ENCODE measurements at places on chromosomes 7 and 10.
A peak's percentile ranks its signal among the peaks of the same experiment; 100 is the strongest.

GRCh38 chr7:77217474-77218185 lies 18.0 kb upstream of the FGL2 start:
- no peak for DNase-seq

GRCh38 chr10:44376472-44377099 lies 8.3 kb downstream of the CXCL12 start:
- DNase-seq = no peak

DNA sequence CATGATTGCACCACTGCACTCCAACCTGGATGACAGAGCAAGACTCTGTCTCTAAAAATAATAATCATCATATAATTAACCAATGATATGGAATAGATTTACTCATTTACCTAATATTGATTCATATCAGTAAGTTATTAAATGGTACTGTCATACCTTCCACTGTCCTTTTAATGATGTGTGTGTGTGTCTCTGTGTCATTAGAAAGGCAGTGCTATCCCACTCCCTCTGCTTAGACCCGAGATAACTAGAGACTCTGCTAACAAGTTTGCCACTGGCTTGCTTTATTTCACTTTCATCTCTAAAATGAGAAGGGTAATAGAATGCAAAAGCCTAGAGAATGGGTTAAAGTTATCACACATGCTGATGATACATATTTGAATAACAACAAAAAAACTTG lies 21.1 kb downstream of the MCM10 start:
- DNase-seq = no peak

GRCh38 chr10:106076496-106076895 lies 1088.0 kb downstream of the SORCS1 start:
- no peak for DNase-seq

DNA sequence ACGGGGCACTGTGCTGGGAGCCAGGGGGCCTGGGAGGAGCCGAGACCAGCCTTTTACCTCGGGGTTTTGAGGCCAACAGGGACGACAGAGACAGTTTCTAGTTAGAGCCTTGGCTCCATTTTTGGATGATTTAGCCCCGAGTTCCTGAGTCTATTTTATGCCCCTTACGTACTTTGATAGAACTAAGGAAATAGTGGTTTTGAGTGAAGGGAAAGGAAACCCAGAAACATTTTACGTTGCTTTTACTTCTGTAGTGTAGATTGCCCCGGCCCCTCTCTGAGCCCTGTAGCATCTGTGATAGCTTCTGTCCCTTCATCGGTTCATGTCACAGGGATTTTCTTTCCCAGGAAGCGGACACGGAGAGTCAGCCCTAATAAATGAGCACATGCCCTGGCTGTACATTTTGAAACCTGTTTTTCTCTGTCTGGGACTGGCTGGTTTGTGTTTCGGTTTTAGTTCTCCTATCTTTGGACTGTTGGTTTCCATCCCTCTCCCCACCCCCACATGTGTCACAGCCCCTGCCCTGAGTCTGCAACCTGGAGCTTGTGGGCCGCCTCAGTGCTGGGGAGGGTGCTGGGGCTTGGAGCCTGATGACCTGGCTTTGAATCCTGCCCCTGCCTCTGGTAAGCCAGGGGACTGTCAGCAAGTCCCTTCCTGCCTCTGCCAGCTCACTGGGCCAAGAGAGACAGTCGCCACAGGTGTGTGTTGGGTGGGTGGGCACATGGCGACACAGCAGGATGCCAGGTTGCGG lies 6.9 kb upstream of the ORAI2 start:
- no peak for DNase-seq

DNA sequence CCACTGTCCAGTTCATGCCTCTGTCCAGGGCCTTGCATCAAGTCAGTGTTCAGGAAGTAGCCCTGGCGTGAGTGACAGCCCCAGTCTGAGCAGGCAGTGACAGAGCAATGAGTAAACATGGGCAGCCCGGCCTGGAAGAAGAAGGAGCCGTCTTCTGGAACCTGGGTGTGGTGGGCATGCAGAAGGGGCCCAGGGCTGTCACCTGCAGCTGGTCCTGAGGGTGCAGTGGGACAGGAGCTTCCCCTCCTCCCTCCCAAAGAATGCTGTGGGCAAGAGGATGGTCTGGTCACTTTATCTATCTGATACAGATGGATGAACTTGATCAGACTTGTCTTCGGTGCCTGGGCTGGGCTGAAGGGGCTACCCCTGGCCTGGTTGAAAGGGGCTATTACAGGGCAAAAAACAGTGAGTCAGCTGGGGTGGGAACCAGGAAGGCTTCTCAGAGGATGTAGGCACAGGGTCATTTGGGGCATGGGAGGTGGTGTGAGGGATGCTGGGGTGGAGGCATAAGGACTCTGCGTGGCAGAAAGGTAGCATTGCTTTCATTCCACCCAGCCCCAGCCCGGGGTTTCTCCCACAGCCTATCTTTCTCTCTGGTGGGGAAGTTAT lies 42.7 kb upstream of the PPIF start:
- DNase-seq = no peak

GRCh38 chr7:28937103-28937502 lies 21.0 kb downstream of the TRIL start:
- DNase-seq = no peak

DNA sequence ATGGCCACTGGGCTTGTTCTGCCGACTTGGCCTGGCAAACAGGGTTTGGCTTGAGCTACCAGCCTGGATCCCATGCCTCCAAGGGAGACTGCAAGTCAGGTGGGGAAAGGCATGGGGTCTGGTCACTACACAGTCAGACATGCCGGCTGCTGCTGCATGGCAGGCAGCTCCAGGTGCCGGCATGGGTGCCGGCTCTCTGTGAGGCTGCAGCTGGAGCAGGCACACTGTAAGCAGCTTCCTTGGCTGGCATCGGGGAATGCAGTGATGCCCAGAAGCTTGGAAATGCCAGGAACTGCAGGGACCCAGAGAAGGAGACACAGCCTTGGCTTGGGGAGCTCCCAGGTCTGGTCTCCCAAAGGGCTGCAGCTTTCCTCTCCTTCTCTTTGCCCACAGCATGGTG lies 305.5 kb upstream of the NRG3 start:
- DNase-seq = no peak

GRCh38 chr10:131142517-131143380 lies 168.8 kb downstream of the TCERG1L start:
- DNase-seq = no peak

DNA sequence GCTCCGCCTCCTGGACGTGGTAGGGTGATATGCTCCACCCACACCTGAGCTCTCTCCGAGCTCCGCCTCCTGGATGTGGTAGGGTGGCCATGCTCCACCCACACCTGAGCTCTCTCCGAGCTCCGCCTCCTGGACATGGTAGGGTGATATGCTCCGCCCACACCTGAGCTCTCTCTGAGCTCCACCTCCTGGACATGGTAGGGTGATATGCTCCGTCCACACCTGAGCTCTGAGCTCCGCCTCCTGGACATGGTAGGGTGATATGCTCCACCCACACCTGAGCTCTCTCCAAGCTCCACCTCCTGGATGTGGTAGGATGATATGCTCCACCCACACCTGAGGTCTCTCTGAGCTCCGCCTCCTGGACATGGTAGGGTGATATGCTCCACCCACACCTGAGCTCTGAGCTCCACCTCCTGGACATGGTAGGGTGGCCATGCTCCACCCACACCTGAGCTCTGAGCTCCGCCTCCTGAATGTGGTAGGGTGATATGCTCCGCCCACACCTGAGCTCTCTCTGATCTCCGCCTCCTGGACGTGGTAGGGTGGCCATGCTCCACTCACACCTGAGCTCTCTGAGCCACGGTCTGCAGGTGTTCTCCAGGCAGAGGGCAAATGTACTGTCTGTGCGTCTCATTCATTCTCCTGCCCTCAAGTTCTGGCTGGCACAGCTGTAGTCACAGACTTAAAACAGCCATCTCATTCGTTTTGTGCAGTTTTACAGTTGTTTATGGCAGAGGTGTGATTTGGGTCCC lies 252.4 kb downstream of the DIP2C start:
- no peak for DNase-seq

DNA sequence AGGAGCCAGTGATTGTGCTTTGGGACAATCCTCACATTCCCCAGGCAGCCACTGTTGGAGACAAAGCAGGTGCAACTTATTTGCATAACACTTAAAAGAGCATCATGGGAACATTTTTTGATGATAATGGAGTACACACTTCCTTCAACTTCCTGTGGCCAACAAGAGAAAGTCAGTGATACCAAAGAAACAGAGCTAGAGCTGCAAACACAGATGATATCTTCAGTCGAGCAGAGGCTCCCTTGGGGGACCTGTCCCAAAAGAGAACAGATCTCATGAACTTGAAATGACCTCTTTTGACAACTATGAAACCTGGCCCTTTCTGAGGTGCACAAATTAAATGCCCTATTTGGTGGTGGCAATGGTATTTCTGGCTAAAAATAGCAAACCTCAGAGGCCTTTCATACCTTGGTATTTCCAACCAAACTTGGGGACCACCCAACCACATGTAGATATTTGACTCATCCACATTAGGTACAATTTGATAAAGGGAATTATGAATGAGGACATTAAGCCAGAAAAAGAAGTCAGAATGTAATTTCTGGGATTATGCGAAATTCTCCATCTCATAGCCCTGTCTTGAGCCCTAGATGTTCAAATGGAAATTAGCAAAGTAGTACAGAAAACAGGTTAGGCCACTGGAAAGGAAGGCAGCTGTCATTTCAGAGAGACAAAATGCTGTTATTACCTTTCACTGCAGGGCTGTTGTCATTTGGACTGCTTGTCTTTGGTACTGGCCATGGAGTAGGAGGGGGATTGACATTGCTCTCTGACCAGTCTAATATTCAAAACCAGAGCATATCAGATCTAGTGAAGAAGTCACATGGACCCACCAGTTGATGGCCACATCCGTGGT lies 146.2 kb downstream of the ICA1 start:
- no peak for DNase-seq

DNA sequence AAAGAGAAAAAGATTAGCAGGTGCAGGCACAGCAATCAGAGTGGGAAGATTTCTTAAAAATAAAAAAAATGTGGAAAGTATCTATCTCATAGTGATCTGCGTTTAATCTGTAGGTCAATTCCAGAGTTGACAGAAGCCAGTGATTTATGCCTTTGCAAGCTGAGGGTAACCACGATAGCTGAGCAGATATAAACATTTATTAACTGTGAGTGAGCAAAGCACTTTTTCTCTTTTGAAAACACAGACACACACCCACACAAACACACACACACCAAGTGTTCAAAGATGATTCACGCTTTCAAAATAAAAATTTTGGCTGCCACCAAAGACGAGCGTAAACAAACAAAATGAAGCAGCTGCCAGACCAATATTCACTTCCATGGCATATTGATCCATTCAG lies 243.2 kb upstream of the SLC26A5 start:
- no peak for DNase-seq

- peak; percentile 68 for DNase-seq
Measured at GRCh38 chr10:29688230-29688661, 53.5 kb upstream of the SVIL start.

DNA sequence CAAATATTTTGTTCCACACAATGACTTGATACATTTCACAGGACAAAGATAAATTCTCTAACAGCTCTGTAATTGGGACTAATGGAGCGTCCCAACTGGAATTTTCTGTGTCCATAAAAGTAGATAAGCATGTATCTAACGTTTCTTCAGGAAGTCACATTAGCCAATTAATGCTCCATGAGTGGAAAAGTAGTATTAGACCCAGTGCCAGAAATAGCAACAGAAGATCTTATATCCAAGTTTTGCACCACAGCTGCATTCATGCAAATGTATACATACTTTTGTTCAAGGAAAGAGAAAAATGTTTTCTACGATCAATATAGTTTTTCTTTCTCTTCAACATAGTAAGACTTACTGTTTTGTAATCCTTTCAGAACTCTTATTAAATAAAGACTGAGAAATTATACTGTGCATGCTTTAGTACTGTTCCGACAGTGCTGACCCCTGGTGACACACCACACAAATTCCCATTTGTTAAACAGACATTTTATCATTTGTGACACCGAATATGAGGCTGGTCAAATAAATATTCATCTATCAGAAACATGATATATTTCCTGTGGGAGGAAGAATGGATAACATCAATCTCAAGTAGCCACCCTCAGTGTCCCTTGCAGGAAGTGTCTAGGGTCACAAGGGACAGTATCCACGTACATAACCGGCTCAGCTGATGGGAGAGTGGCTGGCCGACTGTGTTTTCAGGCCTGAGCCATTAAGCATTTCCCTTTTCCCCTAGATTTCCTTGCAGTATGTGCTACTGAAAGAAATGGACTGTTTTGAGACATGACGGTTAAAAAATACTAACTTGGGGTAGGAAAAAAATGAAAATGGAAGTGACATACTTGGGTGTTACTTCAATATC lies 102.1 kb upstream of the RSU1 start:
- no peak for DNase-seq

- no peak for DNase-seq
Measured at GRCh38 chr7:96097835-96098234, 224.1 kb downstream of the SLC25A13 start.

GRCh38 chr10:110474017-110474416 lies 23.7 kb upstream of the DUSP5 start:
- DNase-seq = no peak

- DNase-seq = no peak
Measured at GRCh38 chr7:29801929-29802328, 4.4 kb upstream of the WIPF3 start.

- DNase-seq = no peak
Measured at GRCh38 chr7:142897691-142898090, 12.1 kb upstream of the TRPV6 start.

GRCh38 chr10:110273474-110273873 lies 31.2 kb downstream of the SMNDC1 start:
- no peak for DNase-seq

DNA sequence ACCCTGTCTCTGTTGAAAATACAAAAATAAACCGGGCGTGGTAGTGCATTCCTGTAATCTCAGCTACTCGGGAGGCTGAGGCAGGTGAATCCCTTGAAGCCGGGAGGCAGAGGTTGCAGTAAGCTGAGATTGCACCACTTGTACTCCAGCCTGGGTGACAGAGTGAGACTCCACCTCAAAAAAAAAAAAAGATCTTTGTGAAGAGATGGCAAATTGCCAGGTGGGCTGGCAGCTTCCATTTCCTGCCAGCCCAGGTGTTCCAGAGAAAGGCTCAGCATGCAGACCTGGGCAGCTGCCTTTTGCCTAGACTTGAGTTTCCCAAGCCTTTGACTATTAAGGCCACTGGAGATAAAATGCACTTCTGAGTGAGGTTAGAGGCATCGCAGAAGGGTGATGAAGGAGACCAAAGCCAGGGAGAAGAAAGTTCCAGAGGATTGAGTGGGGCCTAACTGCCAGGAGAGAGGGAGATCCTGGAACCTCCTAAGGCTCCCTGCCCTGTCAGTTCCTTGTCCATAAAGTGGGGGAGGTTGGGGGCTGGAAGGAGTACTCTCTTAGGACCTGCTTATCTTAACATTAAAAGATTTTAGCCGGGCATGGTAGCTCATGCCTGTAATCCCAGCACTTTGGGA lies 10.0 kb upstream of the DDIT4 start:
- DNase-seq = no peak

DNA sequence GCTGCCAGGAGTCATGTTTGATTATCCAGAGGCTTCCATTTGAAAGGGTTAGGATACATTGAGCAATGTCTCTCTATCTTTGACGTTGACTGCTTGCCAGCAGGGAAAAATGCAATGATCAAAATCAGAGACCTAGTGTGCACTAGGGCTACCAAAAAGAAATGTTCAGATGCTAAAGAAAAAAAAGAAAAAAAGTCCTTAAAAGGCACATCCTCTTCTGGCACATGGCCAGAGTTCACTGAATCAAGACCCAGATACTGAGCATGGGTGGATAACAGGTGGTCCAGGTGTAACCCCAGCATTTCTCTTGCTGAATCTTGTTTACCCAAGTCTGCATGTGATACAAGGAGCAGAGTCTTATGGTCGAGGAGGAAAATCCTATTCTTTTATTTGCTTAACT lies 899.3 kb downstream of the SORCS3 start:
- no peak for DNase-seq

Data from iPS DF 6.9 (cell line).